Regular cardiac myocyte (primary cell): ENCODE measurements at places on chromosomes 7 and 10. TPM values are rescaled to one million over a fixed set of nuclear protein-coding genes. Genes with fewer than 3 reads are reported as not detected.

The WNT8B gene
- total RNA-seq: not detected in 2 replicates

The ASB10 gene
- not detected in 2 replicates for total RNA-seq

The CDC14C gene
- total RNA-seq: 0.19 TPM in 1 of 2 replicates, not detected in the other

The ADCYAP1R1 gene
- under 0.01 and 0.19 TPM in 2 replicates for total RNA-seq

The SH2D4B gene
- total RNA-seq: under 0.01 TPM in 2 replicates

The PNLIPRP1 gene
- not detected in 2 replicates for total RNA-seq

The MPP7 gene
- 0.38 and 0.56 TPM in 2 replicates for total RNA-seq

The OR6V1 gene
- not detected in 2 replicates for total RNA-seq

The PUS7 gene
- 20.0 and 23.8 TPM in 2 replicates for total RNA-seq

The GPRIN2 gene
- not detected in 2 replicates for total RNA-seq

The CPXM2 gene
- total RNA-seq: 4.2 and 15.5 TPM in 2 replicates

The GJD4 gene
- total RNA-seq: not detected in 2 replicates

The CPED1 gene
- 52.1 and 150 TPM in 2 replicates for total RNA-seq

The RAB11FIP2 gene
- 12.1 and 13.2 TPM in 2 replicates for total RNA-seq

The JCAD gene
- 7.1 and 9.9 TPM in 2 replicates for total RNA-seq

The ENTPD1 gene
- 0.58 and 4.2 TPM in 2 replicates for total RNA-seq

The MALRD1 gene
- 0.28 TPM in 1 of 2 replicates, not detected in the other for total RNA-seq

The C10orf105 gene
- under 0.01 TPM in 1 of 2 replicates, not detected in the other for total RNA-seq

The ADAM12 gene
- total RNA-seq: 21.3 and 92.2 TPM in 2 replicates

The NPFFR1 gene
- under 0.01 TPM in 1 of 2 replicates, not detected in the other for total RNA-seq

The PTPRE gene
- 1.7 and 3.9 TPM in 2 replicates for total RNA-seq

The ZNF503 gene
- total RNA-seq: 2.7 and 3.7 TPM in 2 replicates

The INPP5A gene
- 37.8 and 43.4 TPM in 2 replicates for total RNA-seq

The ANKRD30A gene
- total RNA-seq: not detected in 2 replicates

The KAZALD1 gene
- 22.4 and 29.6 TPM in 2 replicates for total RNA-seq

The FAM25C gene
- total RNA-seq: not detected in 2 replicates

The KIAA1549 gene
- total RNA-seq: 0.56 and 0.58 TPM in 2 replicates

The NPY4R2 gene
- 0.19 and 0.28 TPM in 2 replicates for total RNA-seq

The RARRES2 gene
- total RNA-seq: 1.3 and 25.4 TPM in 2 replicates

The ATP6V0A4 gene
- under 0.01 and 0.28 TPM in 2 replicates for total RNA-seq

The LLCFC1 gene
- not detected in 2 replicates for total RNA-seq

The RADIL gene
- total RNA-seq: 0.38 and 0.56 TPM in 2 replicates

The TMEM184A gene
- under 0.01 and 0.19 TPM in 2 replicates for total RNA-seq

The GARIN1A gene
- 0.28 and 0.38 TPM in 2 replicates for total RNA-seq

The CUBN gene
- 0.56 and 0.77 TPM in 2 replicates for total RNA-seq

The RBP3 gene
- total RNA-seq: not detected in 2 replicates

The SPDYE16 gene
- 0.56 TPM in 1 of 2 replicates, not detected in the other for total RNA-seq

The HOXA7 gene
- total RNA-seq: under 0.01 TPM in 1 of 2 replicates, not detected in the other

The MRC1 gene
- total RNA-seq: 0.19 and 0.28 TPM in 2 replicates

The LOXL4 gene
- total RNA-seq: 46.8 and 192 TPM in 2 replicates

The UPP1 gene
- total RNA-seq: 9.0 and 14.4 TPM in 2 replicates

The TDRD1 gene
- 1.9 and 5.1 TPM in 2 replicates for total RNA-seq

The MAGI2 gene
- 3.3 and 7.9 TPM in 2 replicates for total RNA-seq

The CHCHD3 gene
- 73.3 and 119 TPM in 2 replicates for total RNA-seq

The HECW1 gene
- total RNA-seq: not detected in 2 replicates

The TACC2 gene
- total RNA-seq: 1.1 and 3.6 TPM in 2 replicates

The SUFU gene
- total RNA-seq: 2.3 and 2.5 TPM in 2 replicates

The TEX36 gene
- total RNA-seq: not detected in 2 replicates

The UNCX gene
- not detected in 2 replicates for total RNA-seq

The PIK3CG gene
- 0.19 and 1.1 TPM in 2 replicates for total RNA-seq

The EPHA1 gene
- 0.58 TPM in 1 of 2 replicates, not detected in the other for total RNA-seq
